ENCODE measurements at places on chromosomes 6 and 20.

- no peak for DNase-seq
These were observed at the start of gene LY6G5C for GRCh38 chr6:31680226-31681134. TSS of gene LY6G5C (minus strand) at chr6:31681067. CDS start at chr6:31680373, 694 bp downstream.

- no peak for DNase-seq
These were observed 152.2 kb downstream of the SLC16A10 start for GRCh38 chr6:111239461-111239860.

DNA sequence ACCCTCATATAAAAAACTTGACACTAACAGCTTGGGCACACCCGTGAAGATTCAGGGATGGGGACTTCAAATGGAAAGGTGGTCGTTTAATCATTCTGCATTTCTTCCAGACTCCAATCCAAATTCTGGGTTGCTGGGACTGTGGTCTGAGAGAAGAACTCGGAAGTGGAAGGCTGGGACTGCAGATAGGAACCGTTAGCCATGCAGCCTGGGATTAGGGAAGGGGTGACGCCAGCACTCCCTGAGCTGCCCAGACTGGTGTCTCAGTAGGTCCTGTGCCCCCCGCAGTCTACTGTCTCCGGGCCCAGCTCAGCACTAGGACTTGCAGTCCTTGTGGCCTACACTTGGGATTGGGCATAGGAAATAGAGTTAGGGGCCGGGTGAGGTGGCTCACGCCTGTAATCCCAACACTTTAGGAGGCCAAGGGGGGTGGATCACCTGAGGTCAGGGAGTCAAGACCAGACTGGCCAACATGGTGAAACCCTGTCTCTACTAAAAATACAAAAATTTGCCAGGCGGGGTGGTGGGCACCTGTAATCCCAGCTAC, 511 bp upstream of the CLIC1 start:
- DNase-seq: no peak

- no peak for DNase-seq
These were observed 304.1 kb downstream of the TAF4 start for GRCh38 chr20:61761453-61762166.

- DNase-seq: no peak
These were observed 14.3 kb upstream of the GOPC start for GRCh38 chr6:117616391-117617209.

GRCh38 chr6:152973916-152974315, 8.9 kb downstream of the FBXO5 start:
- no peak for DNase-seq

DNA sequence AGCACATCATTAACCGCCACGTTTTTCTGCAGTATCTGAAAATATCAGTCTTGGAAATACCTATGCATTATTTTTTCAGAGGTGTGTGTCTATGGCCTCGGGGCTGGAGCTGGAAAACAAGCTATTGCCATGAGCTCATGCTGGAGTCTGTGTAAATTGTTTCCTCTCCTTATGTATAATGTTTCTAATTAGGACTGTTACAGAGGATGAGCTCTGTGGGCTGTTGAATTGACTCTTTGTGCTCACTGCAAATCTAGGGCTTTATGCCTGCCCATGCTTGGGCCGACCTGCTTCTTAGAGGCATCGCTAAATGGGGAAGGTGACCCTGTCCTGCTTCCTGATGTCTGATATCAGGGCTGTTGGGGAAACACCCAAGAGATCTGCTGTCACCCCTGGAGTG, 80.8 kb upstream of the SLC22A16 start:
- no peak for DNase-seq

GRCh38 chr6:165766457-165766856, 103.4 kb upstream of the PDE10A start:
- no peak for DNase-seq

DNA sequence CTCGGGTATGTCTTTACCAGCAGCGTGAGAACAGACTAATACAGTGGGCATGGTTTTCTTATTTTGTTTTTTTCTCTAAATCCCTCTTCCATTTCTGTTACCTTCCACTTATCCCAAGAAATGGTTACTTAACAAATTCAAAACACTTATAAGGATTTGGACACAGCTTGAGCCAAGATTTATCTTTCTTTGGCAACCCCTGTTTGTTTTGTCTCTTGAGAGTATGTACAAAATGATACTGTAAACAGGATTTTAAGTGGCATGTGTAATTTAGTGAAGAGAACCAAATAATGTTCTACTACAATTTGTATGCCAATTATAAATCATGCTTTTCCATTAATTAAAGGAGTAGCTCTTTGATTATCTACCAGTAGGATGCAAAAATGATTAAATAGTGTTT, 51.4 kb downstream of the PPP1R14C start:
- DNase-seq: no peak

DNA sequence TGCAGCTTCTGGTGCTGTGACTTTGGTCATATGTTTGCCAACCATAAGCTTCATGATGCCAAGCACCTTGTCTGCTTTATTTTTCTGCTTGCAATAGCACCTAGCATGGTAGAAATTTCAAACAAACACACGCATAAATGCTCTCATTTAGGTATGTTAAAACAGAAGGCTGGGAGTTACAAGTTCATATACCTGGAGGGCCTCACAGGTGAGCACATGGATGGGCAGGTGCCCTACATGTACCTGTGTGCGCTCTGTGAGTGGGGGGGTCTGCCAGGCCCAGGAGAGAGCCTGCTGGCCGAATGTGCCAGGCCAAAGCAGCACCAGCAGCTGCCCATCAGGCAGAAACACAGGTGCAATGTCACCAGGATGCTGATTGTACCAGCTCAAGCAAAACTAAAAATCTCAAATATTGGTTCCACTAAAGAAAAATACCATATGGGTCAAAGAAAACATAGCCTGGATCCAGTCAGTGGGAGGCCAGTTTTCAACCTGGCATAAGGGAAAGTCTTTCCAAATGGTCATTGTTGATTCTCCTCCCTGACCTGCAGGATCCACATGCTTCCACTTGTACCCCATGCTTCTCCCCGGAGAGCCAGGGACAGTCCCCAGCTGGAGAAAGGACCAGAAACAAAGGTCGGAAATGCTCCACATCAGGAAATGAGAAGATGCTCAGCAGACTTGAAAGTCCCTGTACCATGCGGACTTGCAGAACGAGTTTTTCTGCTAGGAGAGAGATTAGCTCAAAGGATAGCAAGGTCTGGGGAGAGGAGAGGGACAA, 7.2 kb upstream of the PFDN4 start:
- DNase-seq: no peak

DNA sequence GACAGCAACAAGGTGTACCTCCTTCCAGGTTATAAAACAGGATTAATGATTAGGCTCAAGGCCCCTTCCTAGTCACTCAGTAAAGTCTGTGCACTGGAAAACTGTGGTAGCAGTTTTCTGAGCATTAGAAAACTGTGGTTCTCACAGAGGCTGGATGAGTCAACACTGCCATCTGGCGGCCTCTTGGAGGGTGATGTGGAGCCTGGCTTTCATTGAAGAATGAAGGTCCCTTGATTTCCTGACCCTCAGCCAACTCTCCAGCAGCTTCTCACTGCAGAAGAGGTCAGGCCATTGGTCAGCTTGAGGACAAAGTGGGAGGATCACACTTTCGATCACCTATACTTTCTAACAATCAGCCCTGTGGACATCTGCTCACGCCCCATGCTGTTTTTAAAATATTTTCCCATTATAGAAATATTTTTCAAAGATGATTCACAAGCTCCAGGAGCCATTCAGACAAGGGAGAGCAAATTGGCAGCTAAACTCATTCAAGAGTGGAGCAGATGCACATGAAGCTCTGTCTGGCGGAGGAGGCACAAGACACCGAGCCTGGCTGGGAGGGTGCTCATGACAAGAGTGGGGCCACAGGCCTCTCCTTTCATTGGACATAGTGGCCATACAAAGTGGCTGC, 23.2 kb downstream of the PSMB1 start:
- peak; percentile 45 for DNase-seq

DNA sequence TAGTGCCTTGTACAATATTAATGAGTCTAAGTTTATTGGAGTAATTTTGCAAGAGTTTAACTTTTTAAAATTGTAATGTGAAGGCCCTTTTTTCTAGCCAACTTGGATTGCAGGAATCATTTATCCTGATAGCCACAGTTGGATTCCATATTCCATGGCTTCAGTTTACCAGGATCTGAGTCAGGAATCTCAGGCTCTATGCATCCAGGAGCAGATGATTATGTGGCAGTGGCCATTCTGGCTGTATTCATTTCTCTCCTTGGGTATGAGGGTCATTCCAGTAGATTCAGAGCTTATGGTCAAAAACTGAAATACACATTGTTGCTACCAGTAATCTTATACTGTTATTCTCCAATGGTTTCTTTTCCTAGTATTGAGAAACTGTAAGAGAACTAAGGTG, 2.9 kb downstream of the AIG1 start:
- DNase-seq: no peak

GRCh38 chr6:67666177-67666964, 968.7 kb upstream of the ADGRB3 start:
- no peak for DNase-seq

DNA sequence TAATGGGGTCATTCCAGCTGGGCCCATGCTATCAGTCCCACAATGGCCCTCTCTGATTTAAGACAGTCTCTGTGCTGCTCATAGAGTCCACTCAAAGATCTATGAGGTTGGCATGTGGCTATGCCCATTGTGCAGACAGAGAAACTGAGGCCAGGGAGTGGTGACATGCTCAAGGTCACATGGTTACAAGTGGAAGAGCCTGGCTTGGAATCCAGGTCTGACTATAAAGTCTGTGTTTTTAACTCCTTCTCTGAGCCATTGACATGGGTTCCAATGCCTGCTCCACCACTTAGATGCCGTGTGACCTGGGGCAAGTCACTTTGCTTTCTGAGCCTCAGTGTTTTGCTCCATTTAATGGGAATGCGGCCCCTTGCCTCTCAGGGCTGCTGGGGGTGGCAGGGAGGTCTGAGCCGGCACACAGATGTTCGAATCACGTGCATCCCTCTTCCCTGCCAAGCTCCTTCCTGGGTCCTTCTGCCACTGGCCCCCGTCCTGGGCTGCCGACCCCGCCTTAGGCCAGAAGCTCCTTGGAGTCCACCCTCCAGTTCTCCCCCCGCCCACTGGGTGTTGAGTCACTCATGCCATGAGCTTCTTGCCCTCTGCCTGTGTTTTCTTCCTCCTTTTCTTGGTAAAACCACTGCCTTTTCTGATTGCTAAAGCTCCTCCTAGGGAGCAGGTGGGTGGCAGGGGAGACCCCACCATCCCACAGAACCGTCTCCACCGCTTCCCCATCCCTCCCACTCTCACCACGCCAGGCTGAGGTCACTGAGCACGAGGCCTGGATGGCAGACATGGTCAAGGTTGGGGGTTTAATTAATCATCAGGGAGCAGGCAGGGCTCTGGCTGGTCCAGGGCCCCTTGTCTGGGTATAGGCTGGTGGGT, 35.7 kb downstream of the CEBPB start:
- DNase-seq: no peak

GRCh38 chr6:52180787-52181558, 5.2 kb upstream of the IL17A start:
- DNase-seq: no peak

DNA sequence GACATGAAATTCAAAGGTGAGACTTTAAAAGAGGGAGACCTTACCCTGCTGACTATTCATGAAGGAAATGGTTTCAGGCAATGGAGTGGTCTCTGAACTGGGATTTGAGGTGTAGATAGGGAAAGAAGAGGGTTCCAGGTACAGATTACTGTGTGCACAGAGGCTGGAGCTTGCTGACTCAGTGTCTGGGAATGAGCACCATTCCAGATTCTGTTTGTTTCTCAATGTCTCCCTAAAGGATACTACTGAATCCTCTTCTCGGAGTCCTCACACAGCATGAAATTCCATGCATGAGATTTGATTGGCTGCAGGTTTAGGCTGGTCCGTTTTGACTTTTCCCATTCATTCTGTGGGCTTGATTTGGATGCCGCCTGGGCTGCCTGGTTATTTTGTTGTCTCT, 49.0 kb downstream of the PPP1R14C start:
- DNase-seq: no peak

- no peak for DNase-seq
These were observed 13.2 kb downstream of the MMP24OS start for GRCh38 chr20:35264755-35265154.

- no peak for DNase-seq
These were observed 553.0 kb upstream of the MARCKS start for GRCh38 chr6:113304116-113304515.

- no peak for DNase-seq
These were observed 269.0 kb upstream of the ECI2 start for GRCh38 chr6:4404415-4404814.

DNA sequence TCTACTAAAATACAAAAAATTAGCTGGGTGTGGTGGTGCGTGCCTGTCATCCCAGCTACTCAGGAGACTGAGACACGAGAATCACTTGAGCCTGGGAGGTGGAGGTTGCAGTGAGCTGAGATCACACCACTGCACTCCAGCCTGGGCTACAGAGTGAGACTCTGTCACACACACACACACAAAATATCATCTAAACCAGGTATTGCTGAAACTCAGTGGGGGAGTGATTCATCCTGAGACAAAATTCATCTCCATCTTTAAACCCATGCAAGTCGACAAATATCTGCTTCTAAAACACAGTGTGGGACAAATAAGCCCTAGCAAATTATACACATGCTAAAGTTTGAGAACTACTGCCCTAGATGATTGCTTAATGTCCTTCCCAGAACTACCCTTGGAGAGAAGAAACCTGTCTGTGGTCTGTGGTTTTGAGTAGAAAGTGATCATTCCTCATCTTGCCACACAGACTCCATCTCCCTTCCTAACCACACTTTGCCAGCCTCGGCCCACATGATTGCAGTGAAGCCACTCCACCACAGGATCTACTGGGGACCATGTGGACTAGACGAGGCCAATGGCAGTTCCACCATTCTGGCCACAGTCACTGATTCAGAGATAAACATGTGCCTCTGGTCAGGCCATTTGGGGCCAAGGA, 130.3 kb downstream of the OPRM1 start:
- no peak for DNase-seq

GRCh38 chr6:143575440-143575839, 63.9 kb upstream of the FUCA2 start:
- DNase-seq: peak; percentile 25

DNA sequence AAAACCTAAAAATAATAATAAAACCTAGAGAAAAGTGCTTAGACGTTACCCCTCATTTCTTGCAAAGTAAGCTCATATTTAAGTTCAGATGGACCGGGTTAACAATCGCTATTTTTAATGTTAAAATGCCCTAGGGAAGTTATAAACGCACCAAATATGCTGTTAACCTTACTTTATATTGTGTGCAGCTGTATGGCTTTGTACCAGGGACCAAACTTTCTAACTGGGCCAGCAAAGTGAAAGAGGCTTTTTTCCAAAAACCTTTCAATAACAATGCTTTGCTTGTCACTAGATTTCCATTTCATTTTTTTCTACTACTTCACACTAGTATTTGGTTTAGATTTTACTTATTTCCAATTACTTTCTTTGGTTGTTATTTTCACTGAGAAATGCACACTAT, 248.5 kb downstream of the FOXC1 start:
- DNase-seq: no peak

GRCh38 chr20:25486377-25486776, 78.9 kb downstream of the GINS1 start:
- DNase-seq: no peak
